Central memory CD4-positive, alpha-beta T cell (primary cell): ENCODE measurements at places on chromosomes 5 and 9.

DNA sequence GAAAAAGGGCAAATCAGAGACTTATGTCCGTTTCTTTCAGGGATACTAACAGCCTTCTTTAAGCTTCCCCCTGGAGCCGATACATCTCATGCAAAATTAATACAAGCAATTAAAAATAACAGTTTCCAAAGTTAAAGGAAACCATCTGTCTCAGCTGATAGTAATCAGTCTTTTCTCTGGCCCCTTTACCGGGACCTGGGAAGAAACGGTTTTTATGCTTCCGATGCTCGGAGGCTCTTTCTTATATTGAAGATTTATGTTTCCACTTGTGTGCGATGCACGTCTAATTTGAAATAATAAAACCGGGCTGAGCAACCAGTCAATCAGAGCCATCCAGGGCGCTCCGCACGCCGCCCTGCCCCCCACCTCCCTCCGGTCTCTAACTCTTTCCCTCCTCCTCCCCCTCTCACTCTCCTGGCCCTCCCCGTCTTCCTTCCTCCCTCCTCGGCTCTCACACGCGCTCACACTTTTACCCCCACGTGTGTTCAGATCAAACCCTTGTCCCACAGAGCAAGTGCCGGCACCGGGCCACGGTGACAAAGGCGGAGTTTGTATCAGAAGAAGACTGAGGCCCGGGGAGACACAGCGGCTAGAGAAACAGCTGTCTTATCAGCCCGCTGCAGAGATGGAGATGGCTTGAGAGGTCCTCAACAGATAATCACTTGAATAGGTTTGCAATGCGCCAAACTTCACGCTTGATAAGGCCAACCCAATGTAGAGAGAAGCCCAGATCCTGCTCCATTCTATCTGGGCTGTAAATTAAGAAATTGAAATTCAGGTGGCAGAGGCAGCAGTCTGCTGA lies 5.1 kb upstream of the ELAVL2 start:
- no peak for DNase-seq

GRCh38 chr5:41112486-41113455 lies 41.6 kb upstream of the MROH2B start:
- no peak for DNase-seq

DNA sequence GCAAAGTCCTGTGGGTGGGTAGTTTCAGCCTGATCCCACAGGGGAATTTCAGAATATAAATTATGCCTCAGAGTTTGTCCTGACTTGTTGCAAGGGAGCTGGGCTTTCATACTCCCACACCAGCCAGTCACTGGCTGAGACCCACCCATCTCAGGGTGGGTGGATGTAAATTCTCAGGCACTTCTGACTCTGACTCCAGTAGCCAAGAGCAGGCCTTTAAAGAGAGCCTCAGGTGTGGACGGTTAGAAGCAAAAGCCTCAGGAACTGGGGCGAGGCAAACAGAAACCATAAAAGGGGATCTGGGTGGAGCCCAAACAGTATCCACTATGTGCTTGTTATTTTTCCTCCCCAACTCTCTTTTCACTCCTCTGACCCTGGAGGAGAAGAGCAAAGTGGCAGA lies 28.6 kb upstream of the FBXW11 start:
- DNase-seq = no peak

DNA sequence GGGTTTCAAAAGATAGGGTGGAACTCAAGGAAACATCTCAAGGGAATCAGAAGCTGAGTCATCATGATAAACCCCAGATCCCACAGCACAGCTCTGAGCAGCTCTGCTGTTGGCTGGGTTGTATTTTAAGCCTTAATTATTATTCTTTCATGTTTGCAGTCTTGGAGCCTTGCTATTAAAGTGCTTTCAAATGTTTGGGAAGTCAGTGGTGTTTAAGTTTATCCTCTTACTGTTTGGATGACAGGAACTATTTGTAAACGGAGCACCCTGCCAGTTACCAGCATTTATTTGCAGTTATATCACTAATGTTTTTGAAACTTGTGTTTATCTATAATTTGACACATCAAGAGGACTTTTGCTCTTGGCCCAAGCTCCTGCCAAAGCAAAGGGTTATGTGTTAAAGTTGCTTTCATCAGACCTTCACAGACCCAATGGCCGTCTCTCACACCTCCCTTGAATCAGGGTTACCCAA lies 141.1 kb upstream of the SPDL1 start:
- no peak for DNase-seq

DNA sequence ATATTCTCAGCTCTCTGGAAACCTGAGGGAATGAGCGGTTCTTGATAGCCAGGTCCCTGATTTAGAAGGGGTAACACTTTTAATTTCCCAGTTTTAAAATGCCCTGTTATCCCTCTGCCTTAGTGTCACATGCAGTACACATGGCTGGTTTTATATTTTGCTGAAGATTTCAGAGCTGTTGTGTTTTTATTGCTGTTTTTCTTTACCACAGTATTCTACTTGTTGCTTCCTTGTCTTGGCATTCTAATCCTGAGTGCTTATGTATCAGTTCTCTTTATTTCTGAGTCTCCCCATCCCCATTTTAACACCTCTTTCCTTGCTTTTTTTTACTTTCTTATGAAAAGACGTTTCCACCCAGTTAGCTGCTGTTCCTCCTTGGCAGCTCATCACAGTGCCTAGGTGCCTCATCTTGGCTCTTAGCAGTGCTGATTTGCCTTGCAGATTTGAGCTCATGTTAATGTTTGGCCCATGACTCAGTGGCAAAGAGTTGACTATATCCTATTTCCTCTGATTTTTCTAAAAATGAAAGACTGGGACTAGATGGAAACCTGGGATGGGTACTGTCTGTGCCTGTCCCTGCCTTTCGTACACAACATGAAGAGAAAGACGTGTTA lies 3.7 kb downstream of the MTRR start:
- no peak for DNase-seq

GRCh38 chr9:134189145-134189469 lies 24.7 kb upstream of the RNU6ATAC start:
- no peak for DNase-seq

DNA sequence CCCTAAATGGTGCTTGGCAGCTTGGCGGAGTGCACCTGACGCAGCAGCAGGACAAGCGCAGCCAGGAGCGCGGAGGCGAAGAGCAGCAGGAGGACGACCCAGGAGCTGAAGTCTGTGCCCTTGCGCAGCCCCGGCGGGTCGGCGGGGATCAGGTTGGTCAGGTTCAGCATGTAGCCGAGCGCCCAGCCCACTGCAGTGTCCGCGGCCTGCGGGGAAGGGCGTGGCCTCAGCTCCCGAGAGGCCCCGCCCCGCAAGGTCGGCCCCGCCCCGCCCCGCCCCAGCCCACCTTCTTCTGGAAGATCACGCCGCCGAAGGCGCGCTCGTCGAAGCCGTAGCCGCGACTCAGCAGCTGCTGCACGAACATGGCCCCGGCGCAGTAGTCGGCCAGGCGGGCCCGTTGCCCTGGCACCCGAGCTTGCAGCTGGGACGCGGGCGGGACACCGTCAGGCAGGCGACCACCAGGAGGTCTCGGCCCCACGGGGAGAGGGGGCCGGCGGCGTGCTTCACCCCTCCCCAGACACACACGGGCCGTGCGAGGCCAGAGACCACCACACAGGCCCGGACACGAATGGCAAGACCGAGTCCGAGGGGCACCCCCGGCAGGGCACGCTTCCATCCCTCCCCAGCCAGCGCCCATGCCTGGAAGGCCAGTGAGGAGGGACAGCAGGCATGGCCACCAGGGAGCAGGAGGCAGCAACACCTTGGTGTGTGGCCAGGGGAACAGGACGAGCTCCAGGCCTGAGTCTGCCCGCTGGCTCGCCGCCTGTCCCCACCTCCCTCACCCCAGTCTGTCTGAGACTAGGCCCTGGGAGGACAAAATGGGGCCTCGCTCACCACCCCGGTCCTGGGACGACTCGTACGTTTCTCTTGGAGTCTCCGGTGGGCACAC lies 2.9 kb upstream of the NPDC1 start:
- no peak for DNase-seq
